ENCODE measurements at places on chromosomes 12 and 14.
A peak's percentile ranks its signal among the peaks of the same experiment; 100 is the strongest.

- DNase-seq = no peak
These were observed 380.5 kb downstream of the EMP1 start for GRCh38 chr12:13576935-13577500.

- DNase-seq = no peak
These were observed 172.4 kb upstream of the NTF3 start for GRCh38 chr12:5259523-5259922.

DNA sequence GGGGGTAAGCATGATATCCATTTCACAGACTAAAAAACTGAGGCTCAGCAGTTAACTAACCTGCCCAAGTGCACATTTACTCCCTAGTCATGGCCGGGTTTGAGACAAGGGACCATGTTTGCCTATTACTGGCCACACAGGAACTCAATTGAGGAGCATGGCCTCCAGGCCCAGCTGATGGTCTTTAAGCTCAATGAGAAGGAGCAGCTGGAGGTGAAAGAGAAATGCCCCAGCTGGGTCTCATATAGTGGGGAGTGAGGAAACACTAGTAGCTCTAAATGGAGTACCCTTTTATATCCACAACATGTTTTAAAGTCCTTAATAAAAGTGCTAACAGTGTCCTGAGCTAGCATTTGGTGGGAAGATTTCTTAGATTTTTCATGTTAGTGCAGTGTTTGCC is 1.6 kb downstream of the TDP1 start:
- peak; percentile 55 for DNase-seq

- DNase-seq = no peak
These were observed 228.3 kb downstream of the CEP128 start for GRCh38 chr14:80713076-80713850.

DNA sequence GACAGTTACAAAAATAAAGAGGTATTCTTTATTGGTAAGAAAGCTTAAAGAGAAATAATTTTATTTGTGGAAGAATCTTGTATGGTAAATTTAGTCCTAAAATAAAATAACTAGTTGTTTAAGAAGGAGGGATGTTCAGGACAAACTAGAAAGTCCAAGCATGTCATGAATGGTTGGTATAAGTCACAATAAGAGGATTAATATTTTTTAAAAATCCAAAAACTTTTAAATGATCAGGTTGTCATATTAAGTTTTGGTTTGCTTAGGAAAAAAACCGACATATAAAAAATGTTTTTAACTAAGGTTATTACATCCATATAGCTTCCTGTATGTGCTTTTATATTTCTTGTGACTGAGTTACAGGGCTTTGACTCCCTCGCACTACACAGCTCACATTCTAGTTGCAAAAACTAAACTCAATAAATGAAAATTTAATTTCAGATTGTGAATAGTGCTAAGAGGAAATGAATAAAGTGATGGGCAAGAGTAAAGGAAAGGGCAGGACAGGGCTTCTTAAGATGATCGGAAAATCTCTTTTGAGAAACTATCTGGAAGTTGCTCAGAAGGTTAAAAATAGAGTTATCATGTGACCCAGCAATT is 80.7 kb upstream of the METAP2 start:
- DNase-seq = no peak

GRCh38 chr14:68551045-68551683 is 241.7 kb downstream of the ZFP36L1 start:
- no peak for DNase-seq

DNA sequence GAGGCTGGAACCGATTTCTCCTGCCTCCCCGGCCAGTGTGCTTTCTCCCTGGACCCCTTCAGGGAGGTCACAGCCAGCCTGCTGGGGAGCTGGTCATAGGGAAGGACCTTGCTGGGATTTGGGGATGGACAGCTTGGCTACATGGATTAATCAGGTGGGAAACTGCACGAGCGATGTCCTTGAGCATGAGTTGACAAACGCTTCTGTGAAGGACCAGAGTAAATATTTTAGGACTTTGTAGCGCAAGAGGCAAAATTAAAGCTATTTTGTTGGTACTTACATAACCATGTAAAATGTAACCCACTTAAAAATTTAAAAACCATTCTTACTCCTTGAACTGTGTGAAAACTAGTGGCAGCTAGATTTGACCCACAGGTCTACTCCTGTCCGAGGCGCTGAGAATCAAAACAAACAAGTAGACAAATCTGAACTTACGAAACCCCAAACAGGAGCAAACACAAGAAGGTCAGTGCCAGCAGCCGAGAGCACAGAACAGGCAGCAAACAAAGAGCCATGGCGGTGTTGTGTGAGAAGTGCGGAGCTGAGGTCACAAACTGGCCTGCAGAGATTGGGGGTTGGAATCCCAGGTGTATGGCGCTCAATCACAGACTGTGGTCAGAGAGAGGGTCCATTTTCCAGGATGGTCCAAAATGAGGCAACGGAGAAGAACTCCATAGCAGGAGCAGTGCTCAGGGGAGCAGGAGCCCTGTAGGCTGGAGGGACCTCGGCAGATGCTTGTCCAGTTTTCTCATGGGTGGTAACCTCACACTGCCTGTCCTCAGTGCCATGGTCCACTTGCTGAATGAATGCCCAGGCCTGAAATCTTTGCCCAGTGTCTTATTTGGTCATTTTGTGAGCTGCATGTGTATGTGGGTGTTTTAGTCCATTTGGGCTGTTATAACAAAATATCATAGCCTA is 79.2 kb upstream of the CLMN start:
- no peak for DNase-seq

- DNase-seq = no peak
These were observed 183.4 kb upstream of the GZMB start for GRCh38 chr14:24817212-24818057.

GRCh38 chr12:112303004-112303403 is 79.2 kb downstream of the HECTD4 start:
- DNase-seq = no peak

DNA sequence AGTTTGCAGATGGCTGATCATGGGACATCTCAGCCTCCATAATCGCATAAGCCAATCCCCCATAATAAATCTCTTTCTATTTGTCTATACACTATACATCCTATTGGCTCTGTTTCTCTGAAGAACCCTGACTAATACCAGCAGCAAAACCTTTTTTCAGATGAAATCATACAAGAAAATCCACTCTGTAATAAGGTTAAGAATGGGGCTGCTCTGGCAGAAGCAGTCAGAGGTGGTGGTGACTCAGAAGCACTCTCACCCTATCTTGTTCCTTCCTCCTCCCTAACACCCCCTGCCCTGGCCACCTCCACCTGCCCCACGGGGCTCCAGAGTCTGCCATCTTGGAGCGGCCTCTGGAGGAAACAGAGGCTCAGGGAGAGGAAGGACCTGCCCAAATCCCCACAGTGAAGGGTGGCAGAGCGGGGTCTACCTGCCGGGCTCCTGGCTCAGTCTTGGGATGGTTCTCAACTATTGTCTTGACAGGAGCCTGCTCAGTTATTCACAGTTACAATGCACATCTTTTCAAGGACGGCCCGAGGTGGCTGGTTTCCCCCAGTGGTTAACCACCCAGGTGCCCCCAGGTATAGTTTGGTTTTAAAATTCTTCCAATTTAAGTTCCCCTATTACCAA is 109.3 kb upstream of the EVL start:
- DNase-seq = no peak

- no peak for DNase-seq
These were observed 114.6 kb upstream of the PLXNC1 start for GRCh38 chr12:94033784-94034183.

DNA sequence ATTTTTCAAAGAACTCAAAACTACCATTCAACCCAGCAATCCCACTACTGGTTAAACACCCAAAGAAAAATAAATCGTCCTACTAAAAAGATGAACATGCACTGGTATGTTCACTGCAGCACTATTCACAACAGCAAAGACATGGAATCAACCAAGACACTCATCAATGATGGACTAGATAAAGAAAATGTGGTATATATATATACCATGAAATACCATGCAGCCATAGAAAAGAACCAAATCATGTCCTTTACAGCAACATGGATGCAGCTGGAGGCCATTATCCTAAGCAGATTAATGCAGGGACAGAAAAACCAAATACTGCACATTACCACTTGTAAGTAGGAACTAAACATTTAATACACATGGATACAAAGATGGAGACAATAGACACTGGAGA is 3.8 kb upstream of the ANO6 start:
- DNase-seq = no peak

- no peak for DNase-seq
These were observed 9.6 kb downstream of the PUS7L start for GRCh38 chr12:43749016-43749415.

DNA sequence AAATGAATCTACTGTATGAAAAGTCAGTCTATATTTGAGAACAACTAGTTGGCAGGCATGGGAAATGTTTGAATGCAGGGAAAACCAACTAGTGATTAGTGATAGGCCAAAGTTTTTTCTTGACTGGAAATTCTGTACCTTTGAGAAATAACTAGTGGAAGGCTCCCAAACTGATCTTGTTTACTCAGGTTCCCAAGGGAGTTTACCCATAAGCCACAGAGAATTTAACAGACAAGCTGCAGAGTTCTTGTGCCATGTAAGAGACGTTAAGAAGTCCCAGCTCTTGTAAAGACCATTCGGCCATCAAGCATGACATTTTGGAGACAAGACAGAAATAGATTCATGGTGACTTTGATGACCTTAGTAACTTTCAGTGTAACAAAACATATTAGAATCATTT is 1882.8 kb upstream of the SEL1L start:
- DNase-seq = no peak

DNA sequence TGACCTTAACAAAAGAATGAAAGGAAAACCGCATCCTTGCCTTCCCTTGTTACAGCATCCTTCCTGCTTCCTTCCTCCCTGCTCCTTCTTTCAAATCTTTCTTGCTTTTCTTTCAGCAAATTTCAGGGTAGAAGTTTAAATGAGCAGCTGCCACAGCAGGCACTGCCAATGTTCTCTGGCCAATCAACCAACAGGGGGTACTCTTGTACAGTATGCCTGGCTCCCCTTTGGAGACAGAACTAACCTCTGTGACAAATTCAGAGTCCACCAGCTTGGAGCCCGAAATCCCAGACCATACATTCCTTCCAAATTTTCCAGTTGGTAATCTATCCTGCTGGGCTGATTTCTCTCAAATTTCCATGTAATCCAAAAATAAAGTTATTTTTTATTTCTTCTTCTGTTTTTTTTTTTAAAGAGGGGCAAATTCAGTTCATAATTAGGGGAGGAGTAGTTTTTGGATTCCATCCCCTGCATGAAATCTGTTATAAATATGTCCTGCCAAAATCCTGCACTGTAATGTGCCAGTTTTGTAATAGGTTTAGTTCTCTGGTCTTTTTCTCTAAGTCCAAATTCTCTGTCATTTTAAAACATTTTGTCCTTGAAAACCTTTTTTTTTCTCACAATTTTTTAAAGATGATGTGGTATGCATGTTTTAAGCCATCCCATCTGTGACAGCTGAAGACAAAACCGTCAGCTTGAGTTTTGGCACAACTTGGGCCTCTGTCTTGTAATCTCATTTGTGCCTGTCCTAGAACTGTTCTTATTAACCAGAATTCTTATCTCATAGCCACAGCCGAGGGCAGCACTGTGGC is 610.0 kb upstream of the LMO3 start:
- no peak for DNase-seq
